NCI-H1105 (cell line): ENCODE measurements at places on chromosomes 6 and 20.
A peak's percentile ranks its signal among the peaks of the same experiment; 100 is the strongest.

GRCh38 chr6:149855040-149855654, 9.0 kb downstream of the LRP11 start:
- DNase-seq, result no peak

- DNase-seq, result no peak
Observed at GRCh38 chr6:63176181-63176580, 35.1 kb upstream of the FKBP1C start.

GRCh38 chr6:137968901-137969300, 101.8 kb downstream of the TNFAIP3 start:
- no peak for DNase-seq

GRCh38 chr6:2816158-2816557, 25.5 kb downstream of the SERPINB1 start:
- DNase-seq, result no peak

- no peak for DNase-seq
Observed at GRCh38 chr20:49583669-49584417, 15.9 kb upstream of the PTGIS start.

DNA sequence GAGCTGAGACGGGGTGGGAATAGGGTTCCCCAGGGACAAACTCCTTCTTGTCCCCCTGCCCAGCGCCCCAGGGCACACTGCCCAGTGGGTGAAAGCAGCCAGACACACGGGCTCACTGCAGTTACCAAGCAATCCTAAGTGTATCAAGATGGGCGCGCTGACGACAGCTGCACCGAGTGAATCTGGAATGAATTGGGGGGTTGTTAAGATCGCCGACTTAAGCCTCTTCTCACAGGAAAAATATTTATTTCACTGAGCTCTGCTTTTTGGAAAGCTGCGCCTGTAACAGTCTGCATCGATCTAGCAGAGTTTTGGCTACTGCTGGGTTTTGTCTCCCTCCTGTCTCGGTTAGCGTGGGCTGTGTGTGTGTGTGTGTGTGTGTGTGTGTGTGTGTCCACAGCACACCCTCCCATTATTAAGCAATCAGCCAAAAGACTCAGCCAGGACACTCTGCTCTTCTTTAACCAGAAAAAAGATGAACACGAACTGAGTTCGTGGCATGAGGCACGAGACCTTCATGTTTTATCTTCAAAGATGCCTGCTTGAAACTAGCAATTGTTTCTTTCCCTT, 35.9 kb downstream of the RIPOR3 start:
- no peak for DNase-seq

GRCh38 chr6:34391473-34391785, 1.0 kb downstream of the NUDT3 start:
- no peak for DNase-seq

DNA sequence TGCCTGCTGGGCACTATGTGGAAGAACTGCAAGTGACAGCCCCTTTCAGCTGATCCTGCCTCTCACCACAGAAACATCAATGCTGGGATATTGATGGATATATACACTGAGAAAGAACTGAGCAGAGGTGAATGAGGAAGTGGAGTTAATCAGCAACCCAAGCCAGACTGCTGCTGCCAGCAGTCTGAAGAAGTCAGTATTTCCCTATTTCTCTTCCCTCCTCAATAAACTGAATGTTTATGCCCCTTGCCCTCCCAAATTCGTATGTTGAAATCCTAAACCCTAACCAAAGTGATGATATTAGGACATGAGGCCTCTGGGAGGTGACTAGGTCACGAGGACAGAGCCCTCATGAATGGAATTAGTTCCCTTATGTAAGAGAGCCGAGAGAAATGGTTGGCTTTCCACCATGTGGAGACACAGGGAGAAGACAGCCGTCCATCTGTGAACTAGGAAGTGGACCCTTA, 76.3 kb downstream of the CDK19 start:
- no peak for DNase-seq

DNA sequence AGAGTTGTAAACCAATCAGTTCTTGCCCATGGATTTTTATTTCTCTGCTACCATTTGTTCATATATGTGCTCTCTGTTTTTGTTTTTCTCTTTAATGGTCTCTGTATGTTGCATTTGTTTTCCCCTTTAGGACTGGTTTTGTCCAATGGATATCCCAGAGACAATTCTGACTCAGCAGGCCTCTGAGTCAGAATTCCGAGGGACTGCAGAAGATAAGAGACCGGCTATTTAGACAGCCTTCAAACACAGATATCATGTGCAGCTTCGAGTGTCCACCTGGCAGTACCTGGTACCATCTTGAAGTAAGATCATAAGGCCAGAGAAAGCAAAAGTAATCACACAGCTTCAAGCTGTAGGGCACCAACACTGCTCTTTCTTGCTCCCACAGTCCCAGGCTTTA, 125.5 kb downstream of the ELOVL4 start:
- no peak for DNase-seq

DNA sequence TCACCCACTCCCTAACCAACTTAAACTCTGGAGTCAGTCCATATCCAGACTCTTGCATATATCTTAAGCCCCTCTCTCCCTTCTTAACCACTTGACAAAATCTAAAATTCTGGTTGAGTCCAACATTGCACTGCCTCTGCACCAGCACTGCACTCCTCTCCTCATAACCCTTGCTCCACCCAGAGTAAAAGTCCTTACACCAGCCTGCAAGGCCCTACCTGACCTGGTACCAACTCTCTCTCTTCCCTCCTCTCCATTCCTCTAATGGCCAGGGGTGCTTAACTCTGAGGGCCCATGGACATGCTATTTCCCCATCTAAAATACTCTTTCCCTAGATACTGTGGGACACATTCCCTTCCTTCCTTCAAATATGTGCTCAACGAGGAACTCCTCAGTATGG, 21.0 kb downstream of the STX7 start:
- DNase-seq, result no peak

GRCh38 chr20:556984-557383, 13.4 kb upstream of the CSNK2A1 start:
- DNase-seq, result no peak

DNA sequence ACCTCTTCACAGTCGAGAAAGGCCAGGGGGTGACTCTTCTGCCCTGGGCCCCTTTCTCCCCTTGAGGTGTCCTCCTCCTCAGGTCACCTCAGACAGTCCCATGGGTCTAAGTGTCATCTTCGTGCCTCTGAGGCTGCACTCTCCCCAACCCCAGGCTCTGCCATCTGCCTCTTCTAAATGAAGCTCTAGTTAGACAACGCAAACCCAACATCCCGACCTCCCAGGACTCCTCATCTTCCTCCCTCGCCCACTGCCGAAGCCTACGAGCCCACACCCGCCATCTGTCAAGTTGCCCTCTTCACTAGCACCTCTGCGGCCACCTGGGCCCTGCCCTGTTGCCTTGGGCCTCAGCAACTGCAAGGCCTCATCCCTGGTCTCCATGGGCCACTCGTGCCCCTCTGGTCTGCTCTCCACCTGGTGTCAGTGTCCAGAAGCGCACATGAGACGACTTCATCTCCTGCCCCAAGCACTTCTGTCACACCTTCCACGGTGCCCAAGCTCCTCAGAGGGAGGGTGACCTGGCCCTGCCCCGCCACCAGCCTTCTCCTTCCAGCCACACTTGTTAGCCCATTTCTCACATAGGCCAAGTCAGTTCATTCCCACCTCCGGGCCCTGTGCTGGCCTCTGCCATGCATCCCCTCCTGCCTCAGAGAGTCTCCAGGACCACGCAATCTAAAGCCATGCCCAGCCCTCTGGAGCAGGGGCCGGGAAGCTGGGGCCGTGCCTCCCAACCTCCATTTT, 53.8 kb downstream of the RRBP1 start:
- DNase-seq, result no peak

DNA sequence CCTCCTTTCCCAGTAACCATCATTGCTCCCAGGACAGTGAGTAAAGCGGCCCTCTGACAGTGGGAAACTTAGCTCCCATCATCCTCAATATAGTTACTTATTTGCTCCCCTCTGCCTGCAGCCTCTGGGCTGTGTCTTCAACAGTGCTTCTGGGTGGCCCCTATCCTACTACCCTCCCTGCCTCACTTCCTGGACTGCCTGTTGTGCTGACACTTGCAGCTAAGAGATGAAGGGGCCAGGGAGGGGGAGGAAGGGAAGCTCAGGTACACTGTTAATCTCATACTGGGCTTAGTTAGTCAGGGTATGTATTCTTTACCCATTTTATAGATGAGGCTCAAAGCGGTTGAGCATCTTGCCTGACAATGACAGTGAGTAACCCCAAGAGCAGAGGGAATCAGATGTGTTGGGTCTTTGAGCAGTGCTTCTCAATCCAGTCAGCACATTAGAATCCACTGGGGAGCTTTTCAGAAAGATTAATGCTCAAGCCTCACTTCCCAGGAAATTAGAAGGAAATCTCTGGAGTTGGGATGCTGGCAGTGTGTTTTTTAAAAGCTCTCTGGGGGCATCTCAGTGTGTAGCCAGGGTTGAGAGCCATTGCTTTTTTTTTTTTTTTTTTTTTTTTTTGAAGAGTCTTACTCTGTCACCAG, 27.1 kb upstream of the KCNK5 start:
- DNase-seq, result no peak

- DNase-seq, result no peak
Observed at GRCh38 chr6:158040804-158041347, 59.2 kb downstream of the SYNJ2 start.

DNA sequence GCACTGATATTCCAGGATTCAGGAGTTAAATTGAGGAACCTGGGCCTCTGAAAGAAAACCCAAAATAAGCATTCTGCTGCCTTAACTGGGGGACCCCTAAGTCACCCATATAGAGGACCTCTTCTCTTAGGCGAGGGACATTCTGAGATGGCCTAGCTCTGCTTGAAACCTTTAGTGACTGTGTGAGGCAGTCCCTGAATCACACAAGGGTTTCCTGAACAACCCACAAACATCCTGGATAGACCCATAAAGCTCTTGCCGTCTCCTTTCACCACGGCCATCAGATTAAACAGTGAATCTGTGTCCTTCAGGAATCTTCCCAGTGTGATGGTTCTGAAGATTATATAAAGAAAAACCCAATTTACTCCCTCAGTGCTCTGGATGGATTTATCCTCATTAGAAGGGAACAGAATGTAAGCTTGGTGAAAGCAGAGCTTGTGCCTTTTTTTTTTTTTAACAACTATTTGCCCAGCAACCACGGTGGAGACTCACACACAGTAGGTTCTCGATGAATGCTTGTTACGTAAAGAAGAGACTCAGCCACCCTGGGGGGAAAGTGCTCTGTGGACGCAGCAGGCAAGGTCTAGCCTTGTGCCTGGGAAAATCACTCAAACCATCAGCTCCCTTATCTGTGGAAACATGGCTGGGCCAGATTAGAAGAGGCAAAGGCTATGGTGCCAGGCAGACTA, 39.1 kb upstream of the SIRPG start:
- DNase-seq, result no peak

DNA sequence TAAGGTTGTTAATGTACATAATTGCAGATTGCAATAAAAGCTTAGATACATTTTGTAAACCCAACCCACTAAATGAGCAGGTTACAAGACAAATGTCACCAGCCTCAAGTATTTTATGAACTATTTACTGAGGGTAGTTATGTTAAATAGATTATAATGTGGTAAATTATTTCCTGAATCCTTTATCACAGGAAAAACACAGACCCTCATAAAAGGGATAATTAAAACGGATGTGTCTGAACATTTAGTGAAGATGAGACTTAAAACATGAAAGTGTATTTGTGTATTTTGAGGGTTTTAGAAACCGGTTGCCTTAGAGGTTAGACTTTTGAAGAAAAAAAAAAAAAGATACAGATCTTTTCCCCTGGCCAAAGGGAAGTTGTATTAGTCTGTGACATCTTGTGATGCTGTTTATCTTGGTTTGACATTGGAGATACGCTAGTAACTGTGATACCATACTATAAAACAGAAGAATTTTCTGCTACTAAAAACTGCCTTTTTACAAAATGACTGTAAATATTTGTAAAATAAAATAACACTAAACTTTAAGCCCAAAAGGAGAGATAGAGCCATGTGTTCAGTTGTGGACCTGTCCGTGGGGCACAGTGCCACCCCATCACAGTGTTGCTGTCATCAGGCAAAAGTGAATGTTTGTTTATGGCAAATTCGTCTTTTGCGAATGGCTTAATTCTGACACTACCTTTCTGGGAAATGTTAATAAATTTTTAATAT, 9.7 kb downstream of the DYNLT1 start:
- DNase-seq, result no peak

- DNase-seq, result peak; percentile 35
Observed at GRCh38 chr20:3407040-3407770, at the start of gene DNAAF9. DNAAF9 (minus strand) TSS chr20:3407669; CDS start chr20:3407557, 112 bp downstream.

DNA sequence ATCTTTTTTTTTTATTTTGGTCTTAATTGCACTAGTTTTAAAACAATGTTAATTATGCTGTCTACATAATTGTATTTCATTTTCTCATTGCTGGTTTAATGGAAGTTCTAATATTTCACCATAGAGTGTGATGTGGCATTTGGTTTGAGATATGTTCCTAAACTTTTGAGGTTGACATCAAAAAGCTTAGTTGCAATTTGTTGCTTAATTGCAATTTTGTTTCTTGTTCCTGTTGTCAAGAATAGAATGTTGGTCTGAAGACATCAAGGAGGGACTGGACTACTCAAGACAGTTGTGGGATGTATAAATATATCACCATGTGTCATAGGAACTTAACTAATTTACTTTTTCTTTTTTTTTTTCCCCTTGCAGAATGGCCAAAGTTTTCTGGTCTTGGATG, 12.5 kb downstream of the HSF2 start:
- no peak for DNase-seq

- no peak for DNase-seq
Observed at GRCh38 chr20:23370274-23370673, 8.3 kb downstream of the GZF1 start.

DNA sequence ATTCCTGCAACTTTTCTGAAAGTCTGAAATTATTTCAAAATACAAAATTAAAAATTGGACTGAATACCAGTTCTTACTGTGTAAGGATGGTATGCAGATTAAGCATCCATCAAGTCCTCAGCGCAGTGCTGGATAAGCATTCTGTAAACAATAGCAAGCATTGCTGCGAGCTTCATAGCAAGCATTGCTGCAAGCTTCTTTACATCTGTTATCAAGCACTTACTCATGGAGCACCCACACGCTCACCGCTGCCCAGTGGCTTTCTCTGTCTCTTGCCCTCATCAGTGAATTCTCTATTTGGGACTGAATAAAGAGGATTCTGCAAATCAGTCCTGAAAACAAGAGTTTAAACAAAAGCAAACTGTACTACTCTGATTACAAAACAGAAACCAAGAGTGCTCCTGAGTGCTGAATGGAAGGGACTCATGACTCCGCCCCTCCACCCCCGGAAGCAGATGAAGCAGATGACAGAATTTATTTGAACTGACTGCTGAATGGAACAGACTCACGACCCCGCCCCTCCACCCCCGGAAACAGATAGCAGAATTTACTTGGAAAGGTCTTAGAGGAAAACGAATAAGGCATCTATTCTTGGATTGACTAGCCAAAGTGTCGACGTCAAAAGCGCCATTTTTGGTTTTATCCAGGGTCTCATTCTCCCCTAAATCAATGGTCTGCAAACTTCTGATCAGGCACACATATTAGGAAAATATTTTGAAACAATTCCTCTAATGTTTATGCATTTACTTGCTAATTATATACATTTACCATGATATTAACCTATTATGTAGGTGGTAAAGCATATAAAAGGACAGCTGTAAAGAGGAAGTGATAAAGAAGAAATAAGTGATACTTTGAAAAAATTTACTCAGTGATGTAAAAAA, 22.1 kb upstream of the EYA2 start:
- no peak for DNase-seq

- DNase-seq, result no peak
Observed at GRCh38 chr20:50229156-50229607, 38.6 kb downstream of the CEBPB start.

GRCh38 chr20:35001596-35002362, 46.1 kb downstream of the MYH7B start:
- no peak for DNase-seq

- no peak for DNase-seq
Observed at GRCh38 chr6:111844921-111845320, 28.3 kb downstream of the FYN start.

GRCh38 chr20:16283307-16283706, 289.9 kb downstream of the KIF16B start:
- no peak for DNase-seq
